Germinal center (tissue), 1 donor: ENCODE measurements at places on chromosomes 11 and 22.
A peak's percentile ranks its signal among the peaks of the same experiment; 100 is the strongest.

DNA sequence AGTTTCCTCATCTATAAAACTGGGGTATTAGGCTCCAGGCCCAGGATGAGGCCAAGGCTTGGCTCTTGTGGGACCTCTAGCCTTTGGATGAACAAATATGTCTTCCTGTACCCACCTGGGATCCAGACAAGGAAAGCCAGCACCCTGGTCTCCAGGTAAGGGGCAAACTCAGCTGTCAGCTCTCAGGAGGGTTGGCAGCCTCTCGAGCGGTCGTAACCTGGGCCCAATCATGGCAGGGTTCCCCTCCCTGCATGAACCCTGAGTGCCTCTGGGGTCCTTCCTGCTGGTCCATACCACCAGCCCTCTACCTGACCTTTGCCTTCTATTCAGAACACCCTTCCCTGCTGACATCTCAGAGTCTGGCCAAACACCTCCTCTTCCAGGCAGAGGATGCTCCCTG lies 19.6 kb downstream of the SLC22A12 start:
- DNase-seq = no peak

- no peak for DNase-seq
These were observed 559.7 kb downstream of the JRKL start for GRCh38 chr11:96949464-96949863.

DNA sequence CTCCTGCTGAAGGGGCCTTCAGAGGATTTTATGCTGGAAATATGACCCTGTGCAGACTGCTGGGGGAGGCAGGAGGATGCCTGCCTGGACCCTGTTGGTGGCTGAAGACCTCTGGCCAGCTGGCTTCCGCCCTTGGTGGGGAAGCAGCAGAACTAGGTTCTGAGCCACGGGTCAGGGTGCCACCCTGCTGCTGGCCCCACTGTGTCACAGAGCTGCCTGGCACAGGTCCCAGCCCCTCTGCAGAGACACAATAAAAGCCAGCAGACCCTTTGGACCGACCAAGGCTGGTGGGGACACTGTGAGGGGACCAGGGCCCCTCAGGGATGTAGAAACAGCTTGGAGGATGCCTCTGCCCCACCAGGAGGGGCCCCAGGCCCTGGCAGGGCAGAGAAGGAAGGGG lies 6.9 kb upstream of the SREBF2 start:
- DNase-seq = no peak

DNA sequence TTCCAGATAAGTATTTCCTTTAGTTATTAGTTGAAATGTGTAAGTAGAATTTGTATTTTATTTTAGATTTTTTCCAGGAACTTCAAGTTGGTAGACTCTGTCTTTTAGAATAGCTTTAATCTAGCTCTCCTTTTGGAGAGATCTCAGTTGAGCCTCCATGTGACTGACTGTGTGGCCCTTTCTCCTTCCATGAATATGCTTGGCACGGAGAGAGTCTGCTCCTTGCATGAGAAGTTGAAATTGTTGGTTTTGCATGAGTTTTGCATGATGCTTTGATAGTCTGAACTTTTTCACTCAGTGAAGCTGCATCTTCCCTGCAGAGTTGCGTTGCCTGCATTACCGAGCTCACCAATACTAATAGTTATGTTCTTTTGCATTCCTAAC lies 32.8 kb upstream of the CTTN start:
- DNase-seq = no peak

DNA sequence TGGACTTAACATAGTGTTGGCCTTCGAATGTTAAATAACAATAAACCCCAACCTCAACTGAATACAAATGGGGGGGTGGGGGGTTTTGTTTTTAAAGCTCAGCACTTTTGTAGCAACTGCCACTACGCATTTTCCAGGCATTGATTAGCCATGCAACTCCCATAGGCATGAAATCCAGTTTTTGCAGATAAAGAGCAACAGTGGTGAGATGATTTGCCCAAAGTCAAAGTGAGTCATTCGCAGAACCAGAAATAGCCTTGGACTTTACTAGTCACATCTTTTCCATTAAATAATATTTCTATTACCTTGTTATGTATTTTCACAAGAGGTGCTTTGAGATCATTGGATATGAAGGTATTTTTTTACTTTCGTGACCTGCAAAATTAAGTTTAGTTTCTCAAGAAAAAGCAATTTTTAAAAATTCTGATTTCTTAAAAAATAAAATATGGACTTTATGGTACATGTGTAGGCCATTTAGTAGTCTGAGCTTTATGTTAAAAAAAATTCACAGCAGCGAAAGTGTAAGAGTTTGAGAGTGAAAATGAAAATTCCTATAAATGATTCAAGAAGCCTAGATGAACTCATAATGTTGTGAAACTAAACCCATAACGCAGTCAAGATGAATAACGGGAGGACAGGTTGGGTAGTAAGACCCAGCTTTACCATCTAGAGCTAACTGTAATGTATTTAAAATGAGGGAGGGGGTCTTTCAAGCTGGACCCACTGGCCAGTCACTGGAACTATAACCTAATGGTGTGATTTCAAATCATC lies 1.9 kb upstream of the PHF21A start:
- no peak for DNase-seq

DNA sequence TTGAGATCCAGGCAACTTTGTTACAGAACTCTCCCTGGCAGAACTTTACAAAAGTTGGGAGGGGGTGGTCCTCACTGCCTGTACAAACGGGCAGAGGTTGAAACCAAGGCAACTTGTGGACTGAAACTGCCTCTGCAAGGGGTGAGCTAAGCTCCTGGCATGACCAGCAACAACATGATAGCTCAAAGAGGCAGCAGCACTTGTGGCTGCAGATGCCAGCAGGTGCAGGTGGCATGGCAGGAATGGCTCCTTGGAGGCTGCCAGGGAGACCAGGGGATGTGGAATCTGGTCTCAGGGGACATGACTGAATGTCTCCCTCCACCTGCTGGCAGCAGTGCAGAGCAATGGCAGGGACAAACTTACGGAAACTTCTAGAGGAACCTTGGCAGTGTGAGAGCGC lies 38.8 kb upstream of the PHF21A start:
- DNase-seq = no peak

GRCh38 chr11:117851106-117851505 lies 25.4 kb downstream of the FXYD6 start:
- DNase-seq = no peak

GRCh38 chr22:31089160-31090100 lies 8.3 kb downstream of the SMTN start:
- peak; percentile 76 for DNase-seq

GRCh38 chr11:36007127-36007655 lies 63.3 kb downstream of the LDLRAD3 start:
- DNase-seq = no peak

DNA sequence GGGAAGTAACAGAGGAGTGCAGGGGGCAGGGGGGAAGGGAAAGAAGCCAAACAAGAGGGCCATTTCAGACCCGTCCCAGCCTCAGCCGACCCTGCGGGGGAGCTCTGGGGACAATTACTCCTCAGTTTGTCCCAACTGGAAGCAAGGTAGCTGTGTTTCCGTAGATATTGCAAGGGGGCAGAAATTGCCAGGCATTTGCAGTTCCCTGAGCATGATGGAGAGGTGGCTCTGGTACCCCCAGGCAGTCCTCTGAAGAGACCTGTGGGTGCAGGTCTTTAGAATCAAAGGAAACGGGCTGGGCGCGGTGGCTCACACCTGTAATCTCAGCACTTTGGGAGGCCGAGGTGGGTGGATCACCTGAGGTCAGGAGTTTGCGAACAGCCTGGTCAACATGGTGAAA lies 13.8 kb upstream of the JAM3 start:
- no peak for DNase-seq

- DNase-seq = no peak
These were observed 3.9 kb upstream of the PIWIL4 start for GRCh38 chr11:94563176-94563847.

DNA sequence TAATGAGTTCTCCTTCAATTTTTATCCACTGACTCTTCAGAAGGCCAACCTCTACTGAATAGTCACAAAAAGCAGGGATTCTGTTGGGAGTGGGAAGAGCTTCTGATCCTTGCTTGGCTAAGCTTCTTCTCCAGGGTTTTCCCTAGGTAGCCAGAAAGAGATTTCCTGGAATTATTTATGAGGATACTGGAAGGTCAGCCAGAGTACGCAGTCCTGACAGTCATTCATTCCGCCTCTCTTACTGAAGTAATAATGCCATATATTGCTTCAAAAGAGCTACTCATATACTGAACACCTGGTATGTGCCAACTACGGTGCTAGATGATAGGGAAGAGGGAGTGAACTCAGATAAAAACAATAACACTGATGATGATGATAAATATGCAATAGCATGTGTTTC lies 116.1 kb downstream of the CCDC34 start:
- DNase-seq = no peak

GRCh38 chr22:50253941-50254340 lies 2.9 kb upstream of the HDAC10 start:
- no peak for DNase-seq

DNA sequence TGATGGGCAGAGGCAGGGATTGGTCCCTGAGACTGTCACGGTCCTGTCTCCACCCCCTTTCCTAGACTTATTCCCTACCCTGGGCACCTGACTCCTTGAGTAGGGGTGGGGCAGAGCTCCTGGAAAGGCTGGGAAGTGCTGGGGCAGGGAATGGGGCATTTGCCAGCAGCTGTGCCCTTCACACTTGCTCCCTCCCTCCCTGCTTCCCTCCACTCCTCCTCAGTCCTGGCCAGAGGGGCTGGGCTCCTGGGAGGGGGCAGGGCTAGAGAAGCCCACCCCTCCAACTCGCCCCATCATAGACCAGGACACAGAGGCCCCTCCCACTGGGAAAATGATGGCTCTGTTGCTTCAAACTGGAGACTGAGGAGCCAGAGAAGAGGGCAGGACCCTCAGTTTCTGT lies 11.6 kb downstream of the SCN2B start:
- no peak for DNase-seq

DNA sequence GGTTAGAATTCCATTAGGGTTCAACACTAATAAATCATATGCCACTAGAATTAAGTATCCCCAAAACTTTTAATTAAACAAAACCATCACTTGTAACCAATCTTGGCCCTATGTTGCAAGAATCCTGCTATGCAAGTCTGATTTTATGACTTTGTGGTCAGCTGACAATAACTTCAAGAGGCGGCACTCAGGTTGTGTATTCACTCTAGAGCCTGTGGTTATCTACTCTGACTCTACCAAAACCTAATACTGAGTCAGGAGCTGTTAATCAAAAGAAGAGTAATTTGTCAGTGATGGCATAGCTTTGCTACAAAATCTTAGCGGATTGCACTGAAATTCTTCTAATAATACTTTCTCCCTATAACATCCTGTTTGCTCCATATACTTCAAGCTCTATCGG lies 253.7 kb downstream of the AASDHPPT start:
- DNase-seq = no peak

GRCh38 chr11:83523676-83524075 lies 237.5 kb upstream of the CCDC90B start:
- DNase-seq = no peak

GRCh38 chr11:32947978-32948377 lies 55.4 kb downstream of the QSER1 start:
- no peak for DNase-seq

DNA sequence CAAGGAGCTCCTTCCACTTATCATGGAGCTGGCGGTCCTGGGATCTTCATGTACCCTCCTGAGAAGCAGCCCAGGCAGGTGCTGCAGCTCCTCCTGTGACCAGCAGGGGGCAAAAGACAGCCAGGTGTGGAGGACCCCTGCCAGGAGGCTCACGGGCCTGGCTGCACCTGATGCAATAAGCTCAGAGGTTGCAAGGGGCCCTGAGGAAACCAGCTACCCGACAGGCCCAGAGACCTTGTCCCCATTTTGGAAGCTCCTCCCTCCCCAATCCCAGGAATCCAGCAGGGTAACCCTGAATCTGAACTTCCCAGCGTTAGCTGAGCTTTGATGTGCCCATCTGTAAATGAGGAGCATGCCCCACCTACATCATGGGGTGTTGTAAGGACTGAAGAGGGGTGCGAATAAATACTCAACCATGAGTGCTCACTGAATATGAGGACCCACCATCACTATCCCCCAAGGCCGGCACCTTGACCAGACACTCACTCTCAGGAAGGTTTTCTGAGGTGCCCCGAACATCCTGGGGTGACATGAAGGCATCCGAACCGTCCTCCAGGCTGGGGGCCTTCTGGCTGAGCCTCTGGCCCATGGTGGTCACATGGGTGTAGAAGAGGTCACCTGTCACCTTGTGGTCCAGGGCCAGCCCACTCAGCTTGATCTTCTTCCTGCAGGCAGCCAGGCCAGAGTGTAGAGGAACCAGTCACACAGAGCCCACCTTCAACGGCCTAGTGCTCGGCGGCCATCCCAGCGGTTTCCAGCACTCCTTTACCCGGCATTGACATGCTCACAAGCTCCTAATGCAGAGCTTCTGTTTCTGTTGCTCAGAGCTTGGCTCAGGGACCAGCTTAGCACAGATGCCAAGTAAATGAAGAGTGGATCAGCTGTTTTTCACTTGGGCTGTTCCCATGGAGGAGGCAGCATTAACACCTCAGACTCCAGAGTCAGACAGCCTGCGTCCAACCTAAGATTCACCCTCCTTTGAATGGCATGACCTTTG lies 21.7 kb downstream of the SLC43A1 start:
- peak; percentile 81 for DNase-seq

- no peak for DNase-seq
These were observed 93.3 kb upstream of the LINC01488 start for GRCh38 chr11:69388210-69388609.

DNA sequence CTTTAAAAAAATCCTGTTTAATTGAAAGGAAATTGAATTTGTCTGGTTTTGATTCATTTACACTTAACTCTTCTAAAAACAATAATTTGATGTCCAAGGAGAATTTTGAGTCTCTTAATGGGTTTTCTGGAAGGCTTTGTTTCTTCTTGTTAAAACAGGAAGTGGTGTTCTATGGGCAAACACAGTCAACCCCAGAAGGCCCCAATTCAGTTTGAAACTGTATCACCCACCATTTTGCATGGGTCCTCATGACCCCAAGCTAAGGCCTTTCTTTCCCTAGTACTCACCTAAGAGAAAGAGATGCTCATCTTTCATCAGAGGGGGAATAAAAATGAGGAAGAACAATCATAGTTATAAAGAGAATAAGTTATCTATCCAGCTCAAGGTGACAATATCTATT lies 10.6 kb downstream of the FLI1 start:
- no peak for DNase-seq

GRCh38 chr11:115385226-115385625 lies 119.0 kb downstream of the CADM1 start:
- no peak for DNase-seq

DNA sequence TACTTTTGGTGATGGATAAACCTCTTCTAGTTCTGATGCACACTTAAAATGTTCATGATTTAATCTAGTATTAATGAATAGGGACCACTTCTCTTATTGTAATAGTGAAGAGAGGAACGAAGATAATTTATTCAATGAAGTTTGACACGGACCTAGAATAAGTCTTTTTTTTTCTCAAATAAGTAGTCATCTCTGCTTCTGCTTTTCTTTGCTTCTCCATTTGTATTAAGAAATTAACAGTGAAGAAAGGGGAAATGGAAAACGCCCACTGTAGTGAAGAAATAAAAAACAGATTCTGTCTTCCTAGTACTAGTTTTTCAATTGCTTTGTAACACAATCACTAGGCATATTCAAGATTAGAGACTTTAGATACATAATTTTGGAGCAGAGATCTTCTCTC lies 73.0 kb downstream of the CD44 start:
- DNase-seq = peak; percentile 15
